ENCODE measurements at places on chromosomes 7 and 10.

- no peak for DNase-seq
These were observed 129.9 kb downstream of the CFAP58 start for GRCh38 chr10:104483582-104483981.

DNA sequence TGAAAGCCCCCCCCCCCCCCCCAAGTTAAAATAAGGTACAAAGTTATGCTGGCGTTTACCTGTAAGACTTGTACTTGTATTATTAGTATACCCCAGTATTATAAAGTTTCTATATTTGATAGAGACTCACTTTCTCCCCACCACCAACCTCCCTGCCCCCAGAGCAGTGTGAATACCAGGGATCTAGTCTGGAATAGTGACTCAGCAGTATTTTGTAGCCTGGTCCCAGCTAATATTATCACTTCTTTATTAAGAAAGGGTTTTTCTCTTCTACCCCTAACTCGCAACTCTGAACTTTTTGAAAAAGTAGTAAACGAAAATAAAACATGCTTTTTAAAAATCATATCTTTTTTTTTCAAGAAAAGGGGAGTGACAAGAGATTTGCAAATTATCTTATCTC, 26.7 kb downstream of the GLI3 start:
- DNase-seq = no peak

- DNase-seq = no peak
These were observed 29.6 kb upstream of the PSAP start for GRCh38 chr10:71880425-71881306.

GRCh38 chr10:66698069-66698468, 227.8 kb upstream of the LRRTM3 start:
- no peak for DNase-seq

DNA sequence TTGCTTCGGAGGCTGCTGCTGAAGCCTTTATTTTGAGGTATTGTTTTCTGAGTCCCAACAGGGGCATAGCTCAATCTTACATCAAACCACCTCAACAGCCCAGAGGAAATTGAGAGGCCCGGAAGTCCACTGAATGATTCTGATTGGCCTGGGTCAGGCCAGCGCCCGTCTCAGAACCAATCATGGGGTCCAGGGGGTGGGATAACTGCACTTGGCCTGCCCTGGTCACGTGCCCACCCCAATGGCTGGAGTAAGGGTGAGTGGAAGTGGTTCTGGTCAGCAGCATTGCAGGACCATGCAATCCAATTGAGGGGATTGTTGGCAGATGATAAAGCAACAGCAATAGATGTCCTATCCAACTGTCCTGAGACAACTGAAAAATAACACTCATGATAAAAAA, 190.6 kb downstream of the HERPUD2 start:
- no peak for DNase-seq

DNA sequence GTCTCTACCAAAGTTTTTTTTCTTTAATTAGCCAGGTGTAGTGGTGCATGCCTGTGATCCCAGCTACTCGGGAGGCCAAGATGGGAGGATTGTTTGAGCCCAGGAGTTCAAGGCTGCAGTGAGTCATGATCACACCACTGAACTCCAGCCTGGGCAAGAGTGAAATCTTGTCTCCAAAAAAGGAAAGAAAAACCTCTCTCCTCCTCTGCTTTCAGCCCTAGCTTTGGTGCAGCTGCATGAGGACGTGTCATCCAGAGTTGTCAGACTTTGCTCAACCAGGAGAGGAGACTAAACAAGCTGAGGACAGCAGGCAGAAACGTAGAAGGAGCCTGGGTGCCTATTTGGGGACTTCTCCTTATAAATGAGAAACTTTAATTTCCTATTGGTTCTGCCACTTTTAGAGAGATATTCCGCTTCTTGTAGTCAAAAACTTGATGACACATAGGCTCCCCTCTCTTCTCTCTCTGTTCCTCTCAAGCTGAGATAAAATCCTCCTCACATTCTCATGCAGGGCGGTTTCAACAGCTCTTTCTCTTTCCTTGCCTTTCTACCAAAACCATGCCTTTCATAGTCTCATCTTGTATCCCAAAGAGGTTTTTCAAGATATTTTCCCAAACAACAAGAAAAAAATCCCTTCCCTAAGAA, 205.4 kb downstream of the ARHGAP12 start:
- no peak for DNase-seq

DNA sequence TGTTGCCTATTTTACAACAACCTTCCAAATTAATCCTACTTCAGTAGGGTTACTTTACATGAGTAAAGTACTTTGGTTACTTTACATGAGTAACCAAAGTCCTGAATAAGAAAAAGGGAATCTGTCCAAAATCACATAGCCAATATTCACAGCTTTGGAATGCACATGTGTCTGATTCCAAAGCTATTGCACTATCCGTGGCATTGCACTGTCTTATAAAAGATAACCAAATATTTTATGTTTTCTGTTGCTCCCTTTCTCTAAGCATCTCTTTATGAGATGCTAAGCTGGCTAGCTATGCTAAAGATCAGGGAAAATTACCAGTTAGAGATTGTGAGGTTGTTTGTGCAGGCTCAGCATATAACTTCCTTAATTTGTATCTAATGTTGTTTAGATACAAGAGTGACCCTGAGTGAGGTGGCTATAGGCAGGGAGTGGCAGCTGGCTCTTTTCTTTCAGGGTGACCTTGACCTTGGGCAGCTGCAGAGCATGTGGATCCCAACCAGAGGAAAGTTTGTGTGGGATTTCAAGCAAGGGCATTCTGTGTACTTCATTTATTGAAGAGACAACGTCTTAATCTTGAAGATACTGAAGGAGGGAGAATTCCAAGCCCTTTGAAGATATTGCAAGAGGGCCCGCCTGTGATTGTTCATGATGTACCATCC, 366.1 kb upstream of the ANKRD30A start:
- no peak for DNase-seq

- no peak for DNase-seq
These were observed 13.6 kb downstream of the NSMCE4A start for GRCh38 chr10:121961456-121961855.

GRCh38 chr7:117791877-117792780, 81.1 kb downstream of the CTTNBP2 start:
- no peak for DNase-seq

DNA sequence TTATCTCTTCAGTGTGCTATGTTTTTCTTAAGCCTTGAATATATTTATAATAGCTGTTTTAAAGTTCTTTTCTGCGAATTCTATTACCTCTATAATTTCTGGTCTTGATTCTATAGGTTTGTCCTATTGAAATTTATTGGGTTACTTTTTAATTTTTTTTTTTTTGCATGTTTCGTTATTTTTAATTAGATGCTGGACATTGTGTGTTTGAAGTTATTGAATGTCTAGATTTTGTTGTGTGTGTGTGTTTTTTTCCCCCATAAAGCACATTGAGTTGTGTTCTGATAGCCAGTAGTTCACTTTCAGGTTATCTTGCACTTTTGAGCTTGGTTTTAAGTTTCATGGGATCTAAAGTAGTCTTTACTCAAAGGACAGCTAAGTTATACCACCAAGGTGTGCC, 394.9 kb downstream of the RPS24 start:
- no peak for DNase-seq

- DNase-seq = no peak
These were observed 627.9 kb downstream of the PARD3 start for GRCh38 chr10:34187201-34187600.

- DNase-seq = no peak
These were observed 88.8 kb upstream of the TRIL start for GRCh38 chr7:29046978-29047377.

DNA sequence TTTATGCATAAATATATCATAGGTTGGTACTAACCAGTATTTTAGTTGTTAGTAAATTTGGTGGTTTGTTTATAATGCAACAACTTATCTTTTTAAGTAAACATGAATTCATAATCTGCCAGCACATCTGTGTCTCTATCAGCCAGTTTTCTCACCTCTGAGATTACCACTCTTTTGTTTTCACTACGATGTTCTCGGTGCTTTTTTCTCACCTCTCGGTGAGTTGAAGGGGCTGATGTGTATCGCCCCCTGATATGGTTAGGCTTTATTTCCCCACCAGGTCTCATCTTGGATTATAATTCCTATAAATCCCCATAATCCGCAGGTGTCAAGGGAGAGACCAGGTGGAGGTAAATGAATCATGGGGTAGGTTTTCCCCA, 114.1 kb downstream of the CAMK1D start:
- DNase-seq = no peak

DNA sequence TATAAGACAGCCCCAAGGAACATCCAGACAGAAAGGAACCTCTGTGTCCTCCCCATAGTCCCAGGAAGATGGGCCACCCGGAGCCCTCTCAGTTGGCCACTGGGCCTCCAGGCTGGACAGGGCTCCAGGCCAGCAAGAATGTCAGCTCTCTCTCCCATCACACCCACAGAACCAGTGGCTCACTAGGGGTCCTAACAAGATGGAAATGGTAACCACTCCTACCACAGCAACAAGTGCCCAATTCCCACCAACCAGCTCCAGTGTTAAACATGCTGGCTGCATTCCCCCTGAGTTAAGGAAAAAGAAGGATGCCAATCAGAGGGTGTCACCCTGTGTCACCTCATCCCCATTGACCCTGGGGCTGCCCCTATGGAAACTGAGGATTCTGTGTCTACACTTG, 333.0 kb downstream of the GRID1 start:
- no peak for DNase-seq

DNA sequence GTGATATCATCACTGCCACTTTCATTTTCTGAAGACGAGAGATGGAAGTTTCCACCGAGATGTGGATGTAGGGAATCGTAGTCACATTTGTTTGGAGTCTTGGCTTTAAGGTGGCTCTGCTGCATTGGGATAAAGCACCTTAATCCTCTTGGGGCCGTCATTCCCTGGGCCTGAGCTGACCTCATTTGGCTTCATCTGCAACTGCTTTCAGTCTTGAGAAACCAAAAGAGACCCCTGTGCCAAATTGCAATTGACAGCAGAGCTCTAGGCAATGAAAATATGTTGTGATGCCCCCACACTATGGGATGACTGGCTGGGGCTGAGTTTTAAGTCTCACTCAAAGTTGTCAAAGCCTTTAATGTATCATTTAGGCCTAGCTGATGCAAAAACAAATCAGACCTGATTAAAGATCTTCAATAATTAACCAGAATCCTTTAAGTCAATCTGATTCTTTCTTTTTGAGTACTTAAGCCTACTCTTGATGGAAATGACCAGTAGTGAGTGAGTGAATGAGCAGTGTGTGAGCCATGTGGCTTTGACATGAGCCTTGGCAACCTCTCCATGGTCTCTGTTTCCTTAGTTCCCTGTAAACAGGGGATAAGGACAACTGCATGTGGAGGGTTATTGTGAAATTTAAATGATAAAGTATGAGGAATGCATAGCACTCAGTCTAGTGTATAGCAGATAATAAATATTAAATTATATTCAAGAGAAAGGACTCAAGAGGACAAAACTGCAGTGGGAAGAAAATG, 155.0 kb downstream of the BMPER start:
- no peak for DNase-seq

GRCh38 chr7:154423231-154423630, 371.0 kb downstream of the DPP6 start:
- no peak for DNase-seq

GRCh38 chr7:143315776-143316175, at the start of gene CLCN1:
TSS of gene CLCN1 (plus strand) at chr7:143316111. CDS start at chr7:143316213, 102 bp downstream.
- no peak for DNase-seq

GRCh38 chr7:73487486-73487885, 34.6 kb downstream of the BAZ1B start:
- DNase-seq = no peak

DNA sequence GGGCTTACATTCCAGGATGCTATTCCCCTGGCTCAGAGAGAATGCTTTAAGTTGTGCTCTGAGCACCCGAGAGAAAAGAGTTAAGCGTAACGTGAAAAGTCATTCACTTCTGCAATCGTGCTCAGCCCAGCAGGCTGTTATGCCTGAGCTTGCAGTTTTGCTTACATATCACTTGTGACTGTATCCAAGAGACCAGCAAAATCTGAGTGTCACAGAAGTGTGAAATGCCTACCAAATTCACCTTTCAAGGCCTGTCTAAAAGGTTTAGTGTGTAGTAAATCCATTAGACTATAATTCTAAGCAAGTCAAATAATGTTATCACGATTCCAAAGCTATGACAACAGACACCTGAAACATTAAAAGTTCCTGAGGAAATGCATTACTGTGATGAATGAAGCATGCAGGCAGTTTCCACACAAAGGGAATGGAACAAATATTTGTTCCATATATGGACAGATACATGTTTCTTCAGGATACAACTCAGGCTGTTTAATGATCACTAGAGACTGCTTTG, 20.1 kb downstream of the ITGB1 start:
- no peak for DNase-seq

DNA sequence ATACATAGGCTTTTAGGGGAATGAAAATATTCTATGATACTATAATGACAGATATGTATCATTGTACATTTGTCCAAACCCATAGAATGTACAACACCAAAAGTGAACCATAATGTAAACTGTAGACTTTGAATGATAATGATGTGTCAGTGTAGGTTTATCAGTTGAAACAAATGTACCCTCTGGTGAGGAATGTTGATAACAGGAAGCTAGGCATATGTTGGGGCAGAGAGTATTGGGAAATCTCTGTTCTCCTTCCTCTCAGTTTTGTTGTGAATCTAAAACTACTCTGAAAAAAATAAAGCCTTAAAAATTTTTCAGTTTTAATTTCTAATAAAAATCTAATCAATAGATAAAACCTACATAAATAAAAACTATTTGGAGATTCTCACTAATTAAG, 36.9 kb downstream of the C1GALT1 start:
- DNase-seq = no peak

- no peak for DNase-seq
These were observed 977.2 kb downstream of the LRMDA start for GRCh38 chr10:76408646-76409045.

GRCh38 chr7:67380858-67381257, 384.2 kb downstream of the TYW1 start:
- DNase-seq = no peak

DNA sequence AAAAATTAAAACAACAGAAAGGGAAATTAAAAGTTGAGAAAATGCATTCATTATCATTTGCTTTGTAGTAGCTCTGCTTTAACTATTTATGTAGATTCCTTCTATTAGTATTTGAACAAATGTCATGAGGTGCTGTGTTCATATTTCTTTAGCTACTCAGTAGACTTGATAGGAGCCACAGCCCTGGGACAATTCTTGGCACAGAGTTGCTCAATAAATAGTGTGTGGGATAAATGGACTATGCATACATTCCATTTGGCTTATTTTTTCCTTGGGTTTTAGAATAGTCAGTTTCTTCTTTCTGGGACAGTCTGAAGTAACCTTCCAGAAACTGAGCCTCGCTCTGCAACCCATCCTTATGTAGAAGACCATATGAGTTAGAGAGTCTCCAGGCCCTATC, 13.4 kb downstream of the RPP30 start:
- DNase-seq = no peak

Data from NCI-H1417 (cell line).